Stimulated activated CD8-positive, alpha-beta memory T cell treated with anti-CD3 and anti-CD28 coated beads, Interleukin-4, amount 100 ng/mL, for 1 hour (primary cell): ENCODE measurements at places on chromosomes 13 and 19.

- no peak for DNase-seq
Observed at GRCh38 chr13:101490406-101491015, 38.0 kb downstream of the ITGBL1 start.

DNA sequence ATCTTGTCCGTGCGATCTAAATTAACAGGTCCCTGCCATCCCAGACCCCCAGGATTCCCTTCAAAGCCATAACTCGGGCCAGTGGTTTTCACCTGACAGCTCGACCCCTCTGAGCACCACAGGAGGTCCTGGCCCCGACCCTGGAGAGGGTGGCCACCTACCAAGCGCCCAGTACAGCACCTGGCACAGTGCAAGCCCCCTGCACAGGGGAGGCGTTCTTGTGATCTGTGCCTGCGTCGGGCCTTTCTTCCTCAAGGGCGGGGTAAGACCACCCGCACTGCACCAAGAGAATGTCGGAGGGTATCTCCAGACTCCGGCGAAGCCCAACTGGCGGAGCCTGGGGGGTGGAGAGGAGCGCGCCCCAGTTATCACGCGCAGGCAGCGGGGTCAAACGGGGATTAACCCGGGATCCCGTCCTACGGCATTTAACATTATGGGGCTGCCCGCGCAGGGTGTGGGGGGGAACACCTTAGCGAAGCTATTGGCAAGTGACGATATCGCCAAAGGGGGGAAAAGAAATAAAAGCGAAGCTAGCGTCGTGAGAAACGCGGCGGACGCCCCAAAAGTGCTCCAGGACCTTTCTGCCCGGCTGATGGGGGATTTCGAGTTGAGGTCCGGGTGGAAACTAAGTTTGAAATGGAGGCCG, 1.3 kb upstream of the HNRNPL start:
- DNase-seq = no peak

DNA sequence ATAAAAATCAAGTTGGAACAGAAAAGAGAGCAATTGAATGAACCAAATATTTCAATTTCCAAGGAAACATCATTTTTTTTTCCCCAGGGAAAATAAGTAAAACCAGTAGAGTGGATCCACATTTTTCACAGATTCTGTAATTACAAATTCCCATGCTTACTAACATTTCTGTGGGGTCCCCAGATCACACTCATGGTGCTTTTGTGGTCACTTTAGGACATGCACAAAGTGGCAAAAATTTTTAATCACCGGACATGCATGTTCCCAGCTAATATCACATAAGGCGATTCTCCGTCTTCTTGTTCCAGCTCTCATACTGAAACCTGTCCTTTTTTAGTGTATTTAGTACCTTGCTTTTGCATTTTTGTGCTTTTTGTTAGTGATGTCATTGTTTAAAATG, 748.2 kb upstream of the SLITRK1 start:
- no peak for DNase-seq

GRCh38 chr13:45879666-45880065, 28.1 kb upstream of the SIAH3 start:
- no peak for DNase-seq

- no peak for DNase-seq
Observed at GRCh38 chr13:106699311-106699710, 131.4 kb upstream of the ARGLU1 start.

DNA sequence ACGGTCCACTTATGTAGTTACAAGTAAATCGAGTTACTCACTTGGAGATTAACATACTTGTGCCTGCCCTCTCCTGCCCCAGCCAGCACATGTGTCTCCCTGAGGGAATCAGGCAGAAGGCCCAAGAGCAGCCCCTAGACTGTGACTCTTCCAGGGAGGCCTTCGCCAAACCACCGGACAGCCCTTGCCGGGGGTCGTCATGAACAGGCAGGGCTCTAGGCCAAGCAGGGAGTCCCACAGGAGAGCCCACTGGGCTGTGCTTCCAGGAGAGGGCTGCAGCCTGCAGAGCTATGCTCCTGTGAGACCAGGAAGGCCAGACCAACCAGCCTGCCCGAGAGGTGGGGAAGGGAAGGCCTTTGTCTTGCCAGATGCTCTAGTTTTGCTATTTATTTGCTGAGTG, 283.3 kb downstream of the FOXO1 start:
- no peak for DNase-seq

DNA sequence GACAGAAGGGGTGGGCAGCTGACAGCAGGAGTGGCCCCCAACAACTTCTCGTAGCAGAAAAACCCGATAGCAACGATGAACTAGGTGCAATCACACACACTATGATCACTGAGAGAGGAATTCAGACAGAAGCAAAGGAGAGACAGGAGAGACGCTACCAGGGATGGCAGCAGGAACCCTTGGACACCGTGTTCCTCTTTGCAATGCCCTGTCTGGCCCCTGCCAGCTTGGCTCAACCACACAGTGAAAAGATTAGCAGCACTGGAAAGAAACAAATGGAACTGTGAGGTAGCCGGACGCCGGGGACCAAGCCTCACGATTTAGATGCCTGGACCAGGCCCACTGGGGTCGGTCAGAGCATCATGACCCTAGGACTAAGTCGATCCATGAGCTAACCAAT, 23.6 kb downstream of the DCAF15 start:
- no peak for DNase-seq

GRCh38 chr13:100602493-100603111, 14.0 kb upstream of the GGACT start:
- no peak for DNase-seq

- no peak for DNase-seq
Observed at GRCh38 chr13:82900453-82900852, 981.8 kb downstream of the SLITRK1 start.

GRCh38 chr13:34246511-34246910, 428.6 kb downstream of the RFC3 start:
- DNase-seq = no peak

DNA sequence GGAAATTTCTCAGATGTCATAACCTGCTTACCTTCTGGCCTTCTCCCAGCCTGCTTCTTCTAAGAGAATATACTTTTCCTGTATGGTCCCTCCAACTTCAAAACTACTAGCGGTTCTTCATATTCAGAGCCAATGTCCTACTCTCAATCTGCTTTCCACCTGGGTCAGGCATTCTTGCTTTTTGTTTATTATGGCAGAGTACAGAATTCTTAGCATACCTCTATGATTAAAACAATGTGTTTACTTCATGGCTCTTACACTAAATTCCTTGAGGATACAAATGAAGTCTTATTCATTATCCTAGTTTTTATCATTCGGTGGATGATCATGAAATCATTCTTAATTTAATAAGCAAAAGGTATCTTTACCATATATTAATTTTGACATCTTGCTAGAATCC, 484.2 kb upstream of the SLITRK1 start:
- no peak for DNase-seq
